Putamen (tissue), 1 donor: ENCODE measurements at places on chromosomes 7 and 10.

GRCh38 chr10:92756201-92757065 is 66.7 kb downstream of the HHEX start:
- peak; percentile 21 for DNase-seq

DNA sequence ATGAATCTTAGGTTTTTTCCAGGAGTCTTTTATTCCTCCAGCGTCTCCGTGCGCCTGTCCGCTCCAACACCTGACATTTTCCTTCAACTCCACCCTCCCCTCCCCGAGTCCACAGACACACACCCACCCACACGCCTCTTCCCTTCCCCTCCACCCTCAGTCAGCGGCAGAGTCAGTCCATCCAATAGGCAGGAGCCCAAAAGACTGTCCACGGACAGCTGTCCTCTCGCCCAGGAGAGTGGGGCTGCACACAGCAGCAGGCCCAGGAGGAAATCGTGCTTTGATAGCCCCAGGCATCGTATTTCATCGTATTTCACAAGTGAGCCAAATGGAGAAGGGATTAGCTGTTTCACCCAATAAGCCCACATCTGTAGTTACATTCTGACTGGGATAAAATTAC is 285.1 kb downstream of the ZEB1 start:
- no peak for DNase-seq

DNA sequence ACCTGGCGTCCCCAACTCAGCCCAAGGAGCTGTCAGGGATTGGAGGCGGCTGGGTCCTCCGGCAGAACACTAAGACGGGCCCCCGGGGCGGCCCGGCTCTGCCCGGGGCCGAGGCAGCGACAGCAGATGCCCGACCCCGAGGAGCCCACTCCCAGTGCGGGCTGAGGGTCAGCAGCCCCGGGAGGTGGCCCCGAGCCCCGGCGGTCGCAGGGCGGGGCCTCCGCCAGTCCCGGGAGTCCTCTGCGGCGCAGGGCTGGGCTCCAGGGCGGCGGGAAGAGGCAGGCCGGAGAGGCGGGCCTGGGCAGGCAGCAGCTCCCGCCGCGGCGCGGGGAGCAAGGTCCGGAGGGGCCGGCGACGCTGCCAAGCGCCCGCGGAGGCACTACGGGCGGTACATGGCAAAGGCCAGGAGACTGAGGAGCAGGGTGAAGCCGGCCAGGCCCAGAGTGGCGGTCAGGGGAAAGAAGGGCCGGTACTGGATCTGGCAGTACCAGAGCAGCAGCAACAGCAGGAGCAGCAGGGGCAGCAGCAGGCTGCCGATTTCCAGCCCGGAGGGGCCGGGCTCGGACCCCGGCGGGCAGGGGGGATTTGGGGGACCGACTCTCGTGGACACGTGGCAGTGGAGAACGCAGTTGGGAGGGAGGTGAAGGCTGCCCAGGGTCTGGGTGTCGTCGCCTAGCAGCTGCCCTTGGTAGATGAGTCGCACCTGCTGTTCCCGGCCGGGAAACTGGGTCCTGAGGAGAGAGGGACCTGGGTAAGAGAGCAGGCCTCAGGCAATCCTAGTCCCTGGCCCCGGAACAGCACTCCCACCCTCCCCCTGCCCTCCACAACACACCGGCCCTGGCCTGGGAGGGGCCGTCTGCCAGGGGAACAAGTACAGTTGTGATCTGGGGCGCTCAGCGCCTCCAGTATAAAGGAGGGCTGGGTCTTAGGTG is 827 bp upstream of the FASTK start:
- DNase-seq = no peak

- DNase-seq = no peak
Measured at GRCh38 chr7:30722187-30722586, 29.7 kb upstream of the INMT start.

- no peak for DNase-seq
Measured at GRCh38 chr10:101952191-101952590, 103.8 kb downstream of the ARMH3 start.

DNA sequence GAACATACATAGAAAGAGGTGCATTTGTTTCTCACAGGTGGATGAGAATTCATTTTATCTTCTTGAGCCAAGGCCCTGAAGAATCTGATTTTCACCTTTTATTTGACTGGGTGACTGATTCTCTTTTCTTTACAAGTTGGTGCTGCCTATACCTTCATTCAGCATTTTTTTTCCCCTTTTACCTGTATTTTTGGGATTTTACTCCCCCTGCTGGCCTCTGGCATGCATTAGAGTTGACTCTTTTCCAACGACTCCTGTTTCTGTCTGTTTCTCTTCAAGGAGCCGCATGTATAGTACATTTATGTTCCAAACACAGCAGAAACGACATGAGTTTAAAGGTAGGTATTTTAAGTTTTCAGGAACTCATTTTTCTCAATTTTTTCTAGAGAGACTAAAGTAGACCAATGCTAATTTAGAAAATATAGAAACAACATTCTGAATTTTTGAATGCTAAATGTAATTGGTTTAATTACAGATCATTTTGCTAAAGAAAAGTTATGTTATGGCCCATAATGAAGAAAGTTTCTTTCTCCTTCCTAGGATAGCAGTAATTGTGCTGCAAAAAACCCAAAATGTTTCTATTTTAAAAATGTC is 149.8 kb upstream of the HDAC9 start:
- peak; percentile 57 for DNase-seq

DNA sequence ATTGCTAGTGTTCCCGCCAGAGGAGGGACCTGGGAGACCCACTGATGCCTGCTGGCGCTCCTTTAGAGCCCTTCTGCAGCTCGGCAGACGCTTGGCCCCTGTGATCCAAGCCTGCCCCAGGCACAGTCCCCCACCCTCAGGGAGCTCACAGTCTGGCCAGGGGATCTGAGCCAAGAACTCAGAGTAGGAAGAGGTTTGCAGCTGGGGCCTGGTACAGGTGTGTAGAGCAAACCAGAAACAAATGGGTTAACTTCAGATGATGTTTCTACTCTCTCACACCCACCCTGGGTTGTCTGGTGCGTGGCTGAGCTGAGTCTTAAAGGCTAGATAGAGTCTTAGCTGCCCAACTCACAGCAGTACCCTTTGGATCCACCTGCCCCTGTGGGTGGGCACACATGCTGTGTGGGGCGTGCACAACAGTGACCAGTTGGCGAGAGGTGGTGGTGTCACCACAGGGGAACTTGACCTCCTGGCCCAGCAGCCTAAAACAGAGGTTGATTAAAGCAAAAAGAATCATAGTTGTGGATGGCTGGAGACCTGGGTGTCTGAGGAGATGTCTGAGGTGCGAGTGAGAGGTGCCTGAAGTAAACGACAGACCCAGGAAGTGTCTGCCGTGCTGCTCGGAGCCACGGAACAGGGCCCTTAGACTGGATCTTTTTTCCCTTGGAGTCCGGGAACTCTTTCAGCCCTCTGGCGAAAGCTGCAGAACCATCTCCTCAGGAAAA is 31.2 kb upstream of the SRGN start:
- no peak for DNase-seq

DNA sequence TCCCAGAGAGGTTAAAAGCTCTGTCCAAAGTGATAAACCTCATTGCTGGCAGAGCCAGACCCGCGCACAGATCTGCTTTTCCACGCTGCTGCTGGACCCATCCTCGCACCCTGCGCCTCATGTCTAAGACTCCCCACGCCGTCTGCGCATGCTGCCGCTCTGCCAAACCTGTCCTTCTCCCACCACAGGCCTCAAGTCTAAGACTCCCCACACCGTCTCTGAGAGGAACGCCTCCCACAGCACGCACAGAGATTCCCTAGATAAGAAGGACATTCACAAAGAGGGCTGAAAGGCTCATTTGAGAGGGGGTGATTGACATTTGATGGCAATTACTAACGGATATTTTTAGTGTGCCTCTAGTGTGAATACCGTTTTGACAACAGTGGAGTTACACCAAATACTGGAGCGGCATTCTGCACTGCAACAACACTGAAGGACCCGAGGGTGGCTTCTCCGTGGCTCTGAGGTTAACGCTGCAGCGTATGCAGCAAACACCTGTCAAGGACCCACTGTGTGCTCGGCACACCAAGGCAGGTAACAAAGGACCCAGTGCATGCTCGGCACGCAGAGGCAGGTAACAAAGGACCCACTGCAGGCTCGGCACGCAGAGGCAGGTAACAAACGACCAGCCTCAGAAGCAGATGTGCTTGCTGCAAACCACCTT is 231.4 kb downstream of the DNAJB6 start:
- no peak for DNase-seq

DNA sequence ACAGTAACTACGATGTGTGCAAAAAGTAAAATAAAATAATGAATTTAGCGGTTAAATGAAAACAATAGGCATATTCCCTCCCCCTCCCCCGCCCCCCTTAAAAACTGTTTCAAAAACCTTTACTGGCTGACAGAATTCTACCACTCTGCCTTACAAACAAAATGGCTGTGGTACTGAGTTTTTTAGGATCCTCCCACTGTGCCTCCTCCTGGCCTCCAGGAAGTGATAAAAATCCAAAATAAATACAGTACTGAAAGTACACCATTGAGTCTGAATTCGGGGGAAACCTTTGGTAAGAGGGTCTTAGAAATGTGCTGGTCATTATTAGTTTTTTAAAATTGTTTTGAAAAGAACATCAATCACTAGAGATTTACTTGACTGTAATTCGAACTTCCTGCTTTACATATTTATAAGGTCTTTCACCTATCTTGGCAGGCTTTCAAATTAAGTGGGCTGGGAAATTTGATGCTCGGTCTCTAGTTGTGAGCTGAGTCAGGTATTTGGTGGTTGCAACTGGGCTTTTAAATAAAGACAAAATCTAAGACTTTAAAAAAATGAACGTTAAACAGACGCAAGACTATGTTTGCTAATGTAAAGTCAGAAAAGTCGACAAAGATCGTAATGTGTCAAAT is 32.5 kb upstream of the EPC1 start:
- DNase-seq = peak; percentile 38

- no peak for DNase-seq
Measured at GRCh38 chr7:55246171-55246570, 119.0 kb upstream of the LANCL2 start.

DNA sequence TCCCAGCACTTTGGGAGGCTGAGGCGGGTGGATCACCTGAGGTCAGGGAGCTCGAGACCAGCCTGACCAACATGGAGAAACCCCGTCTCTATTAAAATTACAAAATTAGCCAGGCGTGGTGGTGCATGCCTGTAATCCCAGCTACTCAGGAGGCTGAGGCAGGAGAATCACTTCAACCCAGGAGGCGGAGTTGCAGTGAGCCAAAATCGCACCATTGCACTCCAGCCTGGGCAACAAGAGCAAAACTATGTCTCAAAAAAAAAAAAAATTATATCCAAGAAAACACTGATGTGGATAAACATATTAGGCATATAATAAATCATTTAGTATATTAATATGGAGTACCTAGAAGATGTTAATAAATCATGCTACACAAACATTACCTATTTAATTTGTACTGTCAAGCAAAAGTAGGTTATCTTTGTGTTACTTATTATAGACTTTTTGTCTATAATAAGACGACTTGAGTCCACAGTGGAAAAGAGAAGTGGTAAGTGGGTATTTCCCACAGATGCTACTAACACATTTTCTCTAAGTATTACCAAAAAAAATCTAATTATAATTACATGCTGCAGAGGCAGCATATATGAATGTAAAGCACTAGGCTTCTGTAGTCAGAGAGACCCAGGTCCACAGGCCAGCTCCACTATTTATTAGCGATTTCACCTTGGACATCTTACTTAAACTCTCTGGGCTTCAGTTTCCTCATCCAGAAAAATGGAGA is 34.5 kb downstream of the DNMBP start:
- DNase-seq = no peak

GRCh38 chr7:126483972-126484371 is 768.8 kb downstream of the GRM8 start:
- DNase-seq = no peak
